Kidney epithelial cell (primary cell): ENCODE measurements at places on chromosomes 2 and 18.

DNA sequence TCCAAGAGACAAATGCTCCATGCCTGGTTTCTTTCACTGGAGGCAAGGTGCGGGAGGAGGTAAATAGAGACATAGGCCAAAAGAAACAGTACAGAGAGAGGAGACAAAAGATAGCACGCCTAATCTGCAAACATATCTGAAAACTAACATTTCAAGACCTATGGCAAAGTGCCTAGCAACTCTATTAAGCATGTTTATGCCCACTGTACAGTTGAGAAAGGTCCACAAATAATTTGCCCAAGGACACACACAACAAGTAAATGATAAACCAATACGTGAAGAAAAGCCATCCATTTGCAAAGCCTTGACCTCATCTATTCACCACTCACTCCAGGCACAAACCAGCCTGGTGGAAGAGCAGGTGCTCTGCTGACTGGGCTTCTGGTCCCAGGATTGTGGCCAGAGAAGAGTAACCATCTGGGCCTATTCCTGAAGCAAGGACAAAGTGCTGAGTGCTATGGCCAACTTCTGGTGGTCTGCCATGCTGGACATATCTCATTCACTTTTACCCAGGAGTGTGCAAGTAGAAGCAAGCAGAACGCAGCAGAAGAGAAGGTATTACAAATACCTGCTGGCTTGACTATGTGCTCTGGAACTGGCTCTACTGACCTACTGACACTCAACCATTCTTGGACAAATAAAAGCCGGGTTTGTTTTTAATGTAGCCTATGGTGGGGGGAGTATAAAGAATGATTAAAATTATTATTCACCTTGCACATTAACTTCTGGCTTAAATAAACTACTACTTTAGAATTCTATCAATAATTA, 25.3 kb downstream of the TMEM131 start:
- no peak for DNase-seq

GRCh38 chr2:159960414-159960813, 102.0 kb downstream of the PLA2R1 start:
- peak; percentile 65 for DNase-seq

DNA sequence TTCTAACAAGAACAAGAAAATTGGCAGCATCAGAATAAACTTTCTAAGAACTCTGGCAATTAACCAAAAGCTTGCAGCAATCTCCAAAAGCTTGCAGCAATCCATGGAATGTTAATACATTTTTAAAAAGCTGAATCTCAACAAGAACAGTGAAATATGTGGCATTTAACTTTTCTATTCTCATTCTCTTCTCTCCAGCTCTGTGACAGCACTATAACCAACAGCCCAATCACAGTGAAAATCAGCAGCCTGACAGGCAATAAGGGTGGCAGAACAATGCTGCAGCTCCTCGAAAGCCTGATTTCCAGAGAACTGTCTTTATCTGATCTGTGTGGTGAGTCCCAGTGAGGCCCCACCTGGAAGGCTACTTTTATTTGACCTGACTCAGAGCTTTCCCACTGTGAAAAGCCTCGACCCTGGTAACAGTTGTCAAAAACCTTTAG, 60.0 kb downstream of the TMEM131 start:
- DNase-seq: no peak

DNA sequence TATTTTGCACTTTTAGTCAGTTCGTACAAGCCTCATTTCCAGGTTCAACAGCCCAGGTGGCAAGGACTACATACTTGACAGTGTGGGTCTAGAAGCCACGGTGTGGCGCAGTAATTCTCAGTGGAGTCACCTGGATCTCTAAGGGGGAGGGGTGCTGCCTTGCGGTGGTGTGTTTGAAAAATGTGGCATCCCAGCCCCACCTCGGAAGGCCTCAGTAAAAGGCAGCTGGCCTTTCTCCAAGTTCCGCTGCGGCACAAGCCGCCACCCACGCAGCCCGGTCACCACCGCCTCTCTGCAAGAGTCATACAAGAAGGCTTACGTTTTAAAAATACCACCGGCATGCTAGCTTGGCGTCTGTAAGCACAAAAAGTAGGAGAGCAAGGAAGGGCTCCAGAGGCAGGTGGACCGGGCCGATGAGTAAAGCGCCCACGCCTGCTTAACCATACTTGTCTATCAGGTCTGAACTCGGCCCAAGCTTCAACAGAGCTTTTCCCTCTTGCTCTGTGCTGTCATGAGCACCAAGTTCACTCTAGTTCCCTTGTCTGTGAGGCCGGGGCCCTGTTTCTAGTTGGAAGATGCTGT, 49.5 kb downstream of the SPRED2 start:
- peak; percentile 89 for DNase-seq

DNA sequence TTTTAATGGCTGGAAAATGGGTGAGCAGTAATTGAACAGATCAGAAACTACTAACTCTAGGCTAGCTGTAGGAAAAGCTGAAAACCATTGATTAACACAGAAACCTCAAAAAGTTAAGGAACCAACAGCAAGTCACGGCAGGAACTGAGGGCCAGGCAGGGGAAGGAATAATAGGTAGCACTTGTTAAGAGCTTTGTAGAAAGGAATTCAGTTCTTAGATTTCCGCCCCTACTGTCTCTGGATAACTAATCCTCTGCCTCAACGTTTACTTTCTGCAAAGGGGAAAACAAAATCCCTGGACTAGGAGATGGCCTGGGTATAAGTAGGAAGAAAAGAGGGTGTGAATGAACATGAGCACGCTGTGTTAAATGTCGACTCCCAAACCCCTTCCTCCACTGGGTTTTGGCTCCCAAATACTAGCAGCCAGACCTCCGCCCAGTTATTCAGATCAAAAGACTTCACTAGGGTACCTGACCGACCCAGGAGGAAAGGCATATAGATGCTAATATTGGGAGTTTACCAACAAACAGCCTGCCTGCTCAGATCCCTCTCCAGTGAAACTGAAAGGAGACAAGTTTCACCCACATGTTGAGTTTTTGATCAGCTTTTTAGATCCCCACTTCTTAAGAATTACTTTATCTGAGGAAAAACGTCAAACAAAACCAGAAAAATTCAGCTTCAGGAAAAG, 12.4 kb downstream of the SMAD2 start:
- DNase-seq: no peak

- no peak for DNase-seq
Measured at GRCh38 chr18:25112821-25113434, 239.0 kb downstream of the ZNF521 start.

GRCh38 chr2:185665251-185665814, 73.3 kb upstream of the FSIP2 start:
- no peak for DNase-seq

- DNase-seq: no peak
Measured at GRCh38 chr2:142222715-142223114, 91.9 kb upstream of the LRP1B start.

GRCh38 chr2:222082201-222082600, 216.6 kb downstream of the PAX3 start:
- no peak for DNase-seq

DNA sequence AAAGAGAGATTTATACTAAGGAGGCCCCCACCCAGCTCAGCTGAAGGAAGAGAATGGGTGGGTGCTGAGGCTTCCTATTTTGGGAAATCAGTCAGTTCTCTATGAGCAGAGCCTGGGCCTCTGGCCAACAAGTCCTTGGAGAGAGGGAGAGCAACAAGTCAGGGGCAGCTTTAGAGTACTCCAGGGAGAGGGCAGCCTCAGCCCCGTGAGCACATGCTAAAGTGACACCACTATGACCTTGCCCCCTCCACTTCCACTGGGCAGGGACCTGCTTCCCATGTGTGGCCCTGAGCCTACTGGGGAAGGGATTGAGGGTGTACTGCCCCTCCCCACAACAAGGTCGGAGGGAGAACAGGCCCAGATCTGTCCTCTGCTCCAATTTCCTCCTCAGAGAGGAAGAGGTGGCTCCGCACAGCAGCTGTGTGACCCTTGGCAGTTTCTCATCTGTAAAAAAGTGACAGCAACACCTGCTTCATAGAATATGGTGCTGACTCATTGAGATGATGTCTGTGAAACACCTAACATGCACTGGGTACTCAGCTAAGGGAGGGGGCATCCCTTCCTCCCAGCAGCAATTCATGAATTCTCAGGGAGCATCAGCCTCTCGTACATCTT, 72.9 kb downstream of the CLHC1 start:
- DNase-seq: no peak

DNA sequence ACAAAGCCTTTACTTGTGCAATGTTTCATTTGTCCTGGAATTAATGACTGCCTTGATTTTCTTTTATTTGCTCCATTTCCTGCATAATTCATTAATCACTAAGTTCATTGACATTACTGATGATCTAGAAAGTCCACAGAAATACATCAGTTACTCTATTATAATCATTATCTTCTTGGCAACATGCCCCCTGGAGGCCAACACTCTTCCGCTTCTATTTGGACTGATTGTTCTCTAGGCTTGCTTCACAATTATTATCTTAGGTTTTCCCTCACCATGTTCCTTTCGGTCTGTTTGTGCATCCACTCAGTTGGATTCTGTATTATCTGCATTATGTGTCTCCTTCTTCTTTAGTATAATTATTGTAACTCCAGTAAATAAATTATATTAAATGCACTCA, 461.0 kb upstream of the CDH2 start:
- DNase-seq: no peak

DNA sequence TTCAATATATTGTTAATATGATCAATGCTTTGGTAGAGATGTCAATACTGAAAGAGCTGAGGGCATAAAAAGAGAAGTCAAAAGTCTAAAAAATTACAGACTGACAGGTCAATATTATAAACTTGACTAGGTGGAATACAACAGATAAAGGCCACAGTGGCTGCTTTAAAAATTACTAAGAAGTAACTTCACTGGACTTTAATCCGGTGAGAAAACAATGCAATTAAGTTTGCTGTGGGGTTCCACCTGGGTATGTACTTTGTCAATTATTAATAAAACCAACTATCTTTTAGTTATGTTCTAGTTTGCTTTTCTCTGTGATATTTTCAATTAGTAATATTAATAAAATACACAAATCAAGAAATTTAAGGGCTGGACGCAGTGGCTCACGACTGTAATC, 44.7 kb downstream of the RAPH1 start:
- no peak for DNase-seq

- DNase-seq: no peak
Measured at GRCh38 chr2:170813611-170814532, 2.8 kb upstream of the GAD1 start.

GRCh38 chr2:25054720-25055119, 12.8 kb downstream of the EFR3B start:
- DNase-seq: no peak

- DNase-seq: no peak
Measured at GRCh38 chr2:154914561-154914960, 216.1 kb downstream of the KCNJ3 start.

DNA sequence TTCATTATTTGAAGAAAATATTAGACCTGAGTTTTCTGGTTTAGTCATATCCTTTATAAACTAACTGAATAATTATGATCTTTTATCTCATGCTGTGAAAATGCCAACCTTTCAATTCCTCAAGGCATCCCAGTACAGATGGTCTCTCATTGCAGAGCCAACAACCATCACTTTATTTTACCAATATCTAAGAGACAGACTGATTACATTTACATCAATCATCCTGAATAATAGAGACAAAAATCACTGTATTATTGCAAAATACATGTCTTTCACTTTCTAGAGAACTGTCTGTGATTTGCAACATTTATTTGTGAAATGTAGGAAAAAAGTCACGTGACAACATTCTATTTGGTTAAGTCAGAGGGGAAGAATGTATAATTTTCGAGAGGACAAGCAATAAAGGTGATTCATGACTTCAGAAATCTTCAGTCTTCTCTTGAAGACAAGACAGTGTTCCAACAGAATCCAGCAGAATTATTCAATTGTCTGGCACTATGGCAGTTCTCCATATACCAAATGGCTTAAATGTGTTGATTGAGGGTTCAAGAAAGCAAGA, 503.6 kb upstream of the SYT4 start:
- DNase-seq: no peak

- DNase-seq: no peak
Measured at GRCh38 chr18:14924226-14924625, 176.3 kb downstream of the ANKRD30B start.

- DNase-seq: no peak
Measured at GRCh38 chr2:165239230-165239629, at the start of gene SCN2A. Gene SCN2A (plus strand): TSS chr2:165239414. CDS start chr2:165295824, 56,410 bp downstream.

DNA sequence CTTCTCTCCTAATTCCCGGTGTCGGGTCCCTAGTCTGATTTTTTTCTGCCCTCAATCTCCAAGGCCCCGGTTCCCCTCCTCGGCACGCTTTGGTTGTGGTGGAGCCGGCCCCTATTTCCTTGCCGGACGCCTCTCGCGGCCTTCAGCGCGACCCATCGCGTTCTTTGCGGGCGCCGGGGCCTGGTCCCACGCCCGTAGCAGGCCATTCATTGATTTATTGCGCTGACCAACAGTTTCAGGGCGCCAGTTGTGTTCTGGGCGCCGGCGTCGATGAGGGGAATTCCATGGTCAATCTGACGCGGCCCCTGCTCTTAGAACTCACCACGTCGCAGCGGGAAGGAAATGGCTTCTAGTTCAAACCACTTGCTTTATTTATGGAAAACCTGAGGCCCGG, 396 bp downstream of the CNOT9 start:
- no peak for DNase-seq

DNA sequence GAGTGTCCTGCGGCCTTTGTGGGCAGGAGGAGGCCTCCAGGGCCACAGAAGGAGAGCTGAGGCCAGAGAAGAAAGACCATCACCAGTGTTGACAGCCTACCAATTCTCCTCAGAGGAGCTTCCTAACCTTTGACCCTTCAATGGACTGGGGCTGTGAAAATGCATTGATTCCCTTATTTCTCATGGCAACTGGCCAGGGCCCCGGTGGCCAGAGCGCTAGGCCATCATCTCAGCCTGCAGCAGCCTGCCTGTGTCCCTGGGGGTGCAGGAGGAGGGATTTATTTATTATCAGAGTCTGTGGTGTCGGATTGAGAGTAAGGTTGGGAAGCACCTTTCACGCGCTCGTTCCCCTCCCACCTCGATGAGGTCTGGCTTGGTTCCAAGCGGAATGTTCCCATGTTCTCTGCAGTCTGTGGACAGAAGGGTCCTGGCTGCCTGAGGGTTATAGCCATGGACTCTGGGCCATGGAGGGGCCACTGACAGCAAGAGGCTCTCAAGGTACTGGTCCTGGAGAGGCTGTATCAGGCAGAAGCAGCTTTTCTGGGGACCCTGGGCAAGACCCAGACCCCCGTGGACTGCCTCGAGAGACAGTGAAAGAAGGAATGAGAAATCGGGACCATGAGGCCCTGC, 53.8 kb downstream of the CYP27C1 start:
- no peak for DNase-seq

DNA sequence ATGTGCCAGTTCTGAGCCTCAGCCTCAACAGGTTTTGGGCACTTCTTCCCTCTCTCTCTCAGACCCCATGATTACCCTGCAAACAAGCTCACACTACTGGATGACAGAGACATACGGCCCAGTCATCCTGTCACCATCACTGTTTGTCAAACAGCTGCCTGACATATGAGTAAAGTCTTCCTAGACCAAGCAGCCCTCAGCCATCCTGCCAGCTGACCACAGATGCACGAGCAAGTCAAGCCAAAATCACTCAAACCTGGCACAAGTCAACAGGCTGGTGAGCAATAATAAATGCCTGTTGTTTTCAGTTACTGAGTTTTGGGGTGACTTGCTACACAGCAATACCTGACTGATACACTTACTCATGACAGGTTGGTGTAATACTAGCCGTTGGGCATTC, 75.5 kb upstream of the KLF7 start:
- no peak for DNase-seq
